Left ventricle myocardium superior (tissue), 1 donor: ENCODE measurements at places on chromosomes 2 and 18. TPM values are rescaled to one million over a fixed set of nuclear protein-coding genes. Genes with fewer than 3 reads are reported as not detected.
A peak's percentile ranks its signal among the peaks of the same experiment; 100 is the strongest.

- peak; percentile 74 for DNase-seq
These were observed 75.1 kb downstream of the SH3BP4 start for GRCh38 chr2:235026649-235027557.

DNA sequence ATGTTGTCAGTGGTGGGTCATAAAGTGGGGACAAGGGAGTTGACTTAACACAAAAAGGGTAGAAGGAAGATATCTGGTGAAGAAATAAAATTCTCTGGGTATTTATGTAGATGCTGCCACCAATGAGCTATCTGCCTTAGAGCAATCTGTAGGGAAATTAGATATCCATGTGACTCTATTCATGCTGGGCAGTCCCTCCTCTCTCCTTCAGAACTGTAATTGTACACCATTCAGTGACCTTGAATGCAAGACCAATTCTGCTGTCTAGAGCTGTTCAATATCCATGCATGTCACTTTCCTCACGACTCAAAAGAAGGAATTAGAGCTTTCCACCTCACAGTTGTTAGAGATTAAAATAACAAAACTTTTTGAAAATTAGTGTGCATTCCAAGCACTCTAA lies 28.6 kb upstream of the TDRD15 start:
- no peak for DNase-seq

DNA sequence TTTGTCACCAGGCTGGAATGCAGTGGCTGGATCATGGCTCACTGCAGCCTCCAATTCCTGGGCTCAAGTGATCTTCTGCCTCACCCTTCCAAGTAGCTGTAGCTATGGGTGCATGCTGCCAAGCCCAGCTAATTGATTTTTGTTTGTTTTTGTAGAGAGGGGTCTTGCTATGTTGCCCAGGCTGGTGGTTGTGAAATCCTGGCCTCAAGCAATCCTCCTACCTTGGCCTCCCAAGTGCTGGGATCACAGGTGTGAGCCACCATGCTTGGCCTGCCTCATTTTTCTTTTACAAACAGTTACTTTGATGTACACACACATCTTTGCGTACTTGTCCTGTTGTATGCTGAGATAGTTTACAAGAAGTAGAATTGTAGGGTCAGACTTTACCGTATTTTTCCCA lies 13.1 kb upstream of the ANKRD12 start:
- no peak for DNase-seq

DNA sequence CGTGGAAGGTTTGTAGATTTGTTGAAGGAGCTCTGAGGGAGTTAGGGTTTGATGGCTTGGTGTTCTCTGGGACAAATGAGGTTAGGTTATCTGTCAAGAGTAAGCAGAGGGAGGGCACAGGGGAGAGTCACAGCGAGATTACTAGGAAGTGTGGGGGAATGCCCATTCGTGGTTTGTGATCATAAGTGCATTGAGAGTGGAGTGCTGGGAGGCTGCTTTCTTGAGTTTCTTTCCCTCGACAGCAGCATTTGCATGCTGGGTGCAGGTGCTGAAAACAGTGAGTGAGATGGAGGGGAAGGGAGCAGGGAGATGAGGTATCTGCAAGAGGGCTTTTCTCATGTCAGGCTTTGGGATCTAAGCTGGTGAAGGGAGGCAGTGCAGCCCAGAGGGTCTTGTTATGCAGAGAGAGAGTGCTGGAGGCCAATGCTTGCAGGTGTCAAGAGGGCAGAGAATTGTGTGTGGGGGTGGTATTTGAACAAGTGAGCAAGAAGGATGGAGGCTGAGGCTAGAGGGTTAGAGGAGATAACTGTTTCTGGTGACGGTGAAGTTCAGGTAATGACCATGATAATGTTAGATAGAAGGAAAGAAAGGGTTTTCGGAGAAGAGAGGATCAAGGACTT lies 8.8 kb downstream of the RALB start:
- no peak for DNase-seq

- DNase-seq = no peak
These were observed 274.5 kb upstream of the ID2 start for GRCh38 chr2:8407332-8407731.

DNA sequence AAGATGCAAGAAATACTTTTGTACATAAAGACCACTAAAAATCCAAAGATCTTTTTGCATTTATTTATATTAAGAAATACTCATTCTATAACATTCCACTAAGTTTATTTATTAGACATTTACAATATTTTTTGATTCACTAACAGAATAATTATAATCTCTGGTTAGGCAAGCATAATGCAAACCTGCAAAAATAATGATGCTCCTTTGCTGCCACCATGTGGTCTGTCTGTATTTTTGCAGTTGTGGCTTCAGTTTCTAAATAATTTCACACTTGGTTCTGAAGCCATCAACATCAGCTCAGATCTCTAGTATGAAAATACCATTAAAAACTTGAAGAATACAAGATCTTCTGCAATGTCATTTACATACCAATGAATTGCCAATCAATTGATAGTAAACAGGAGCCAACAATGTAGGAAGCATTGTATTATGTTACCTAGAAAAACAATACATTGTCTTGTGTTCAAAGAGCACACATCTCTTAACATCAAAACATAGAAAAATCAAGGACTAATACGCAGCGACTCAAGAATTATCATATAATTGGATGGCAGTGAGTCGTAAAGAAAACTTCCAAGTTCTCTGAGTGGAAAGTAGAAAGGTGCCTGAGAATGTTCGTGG lies 28.8 kb upstream of the WDR75 start:
- DNase-seq = no peak

Gene PSMA8
- 0.20 TPM for total RNA-seq
